ENCODE measurements at places on chromosomes 4 and X.

DNA sequence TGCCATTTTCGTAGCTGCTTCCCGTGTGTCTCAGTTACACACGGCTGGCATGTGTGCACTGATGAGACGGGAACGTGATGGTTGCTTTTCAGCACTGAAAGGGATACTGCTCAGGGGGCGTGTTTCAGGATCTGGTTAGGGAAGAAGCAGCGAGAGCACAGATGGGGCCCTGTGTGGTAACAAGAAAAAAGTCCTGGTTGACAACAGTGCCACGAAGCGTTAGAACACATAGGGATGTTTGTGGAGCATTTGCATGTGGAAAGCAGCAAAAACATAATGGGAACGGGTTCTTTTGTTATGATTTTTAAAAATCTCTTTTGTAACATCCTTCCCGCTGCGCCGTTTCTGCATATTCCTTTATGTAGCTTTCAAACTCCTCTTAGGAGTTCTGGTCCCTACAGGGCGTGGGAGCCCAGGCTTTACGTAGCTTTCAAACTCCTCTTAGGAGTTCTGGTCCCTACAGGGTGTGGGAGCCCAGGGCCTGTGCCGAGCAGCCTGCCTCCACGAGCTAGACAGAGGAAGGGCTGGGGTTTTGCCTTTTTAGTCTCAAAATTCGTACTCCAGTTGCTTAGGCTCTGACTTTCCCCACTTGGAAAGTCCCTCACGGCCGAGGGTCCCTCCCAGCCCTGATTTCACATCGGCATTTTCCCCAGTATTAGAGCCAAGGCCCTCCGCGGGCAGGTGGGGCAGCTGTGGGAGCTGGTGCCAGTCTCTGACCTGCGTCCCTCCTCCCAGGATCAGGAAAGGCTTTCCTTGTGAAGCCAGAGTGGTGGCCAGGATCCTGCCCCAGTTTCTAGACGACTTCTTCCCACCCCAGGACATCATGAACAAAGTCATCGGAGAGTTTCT, 11.0 kb upstream of the MSANTD1 start:
- no peak for DNase-seq

DNA sequence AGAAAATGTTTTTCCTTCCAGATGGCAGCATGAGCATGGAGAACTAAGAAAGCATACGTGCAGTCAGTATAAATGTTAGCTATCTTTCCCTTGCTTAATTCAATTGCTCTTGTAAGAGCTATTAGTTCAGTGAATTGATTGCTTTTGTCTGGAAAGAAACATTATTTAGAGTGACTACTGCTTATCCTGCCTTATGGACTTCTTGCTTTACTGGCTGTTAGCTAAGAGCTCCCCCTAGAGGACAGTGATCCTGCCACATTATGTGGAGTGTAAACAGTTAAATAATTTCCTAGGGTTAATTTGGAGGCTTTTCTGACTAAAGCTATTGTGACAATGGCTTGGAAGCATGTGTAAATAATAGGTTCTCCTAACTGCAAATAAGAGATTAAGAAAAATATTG, 1402.4 kb downstream of the FAM133A start:
- peak; percentile 8 for DNase-seq

DNA sequence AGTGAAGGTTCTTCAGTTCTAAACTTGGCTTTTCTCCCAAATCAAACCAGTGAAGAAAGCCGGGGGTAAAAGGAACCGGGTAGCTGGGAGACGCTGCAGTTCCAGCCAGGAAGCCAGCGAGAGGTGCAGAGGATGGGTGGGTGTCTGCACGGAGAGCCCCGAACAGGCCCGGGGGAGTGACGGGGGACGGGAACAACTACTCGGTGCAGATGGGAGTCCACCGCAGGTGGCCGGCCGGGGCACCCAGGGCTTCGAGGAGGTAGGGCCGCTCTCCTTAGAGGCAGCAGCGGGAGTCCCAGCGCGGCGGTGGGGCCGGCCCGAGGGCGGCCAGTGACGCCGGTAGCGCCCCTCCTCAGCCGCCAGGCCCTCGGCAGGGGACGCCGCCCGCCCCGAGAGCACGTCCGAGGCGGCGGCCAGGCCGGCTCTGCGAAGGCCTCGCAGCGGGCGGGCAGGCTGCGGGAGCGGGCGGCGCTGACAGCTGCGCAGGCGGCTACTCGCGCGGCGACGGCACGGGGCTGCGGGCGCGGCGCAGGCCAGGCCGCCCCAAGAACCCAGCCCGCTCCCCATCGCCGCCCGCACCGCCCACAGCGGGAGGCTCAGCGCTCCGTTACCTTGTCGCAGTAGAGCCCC, 449 bp downstream of the FBXL5 start:
- DNase-seq = peak; percentile 39

DNA sequence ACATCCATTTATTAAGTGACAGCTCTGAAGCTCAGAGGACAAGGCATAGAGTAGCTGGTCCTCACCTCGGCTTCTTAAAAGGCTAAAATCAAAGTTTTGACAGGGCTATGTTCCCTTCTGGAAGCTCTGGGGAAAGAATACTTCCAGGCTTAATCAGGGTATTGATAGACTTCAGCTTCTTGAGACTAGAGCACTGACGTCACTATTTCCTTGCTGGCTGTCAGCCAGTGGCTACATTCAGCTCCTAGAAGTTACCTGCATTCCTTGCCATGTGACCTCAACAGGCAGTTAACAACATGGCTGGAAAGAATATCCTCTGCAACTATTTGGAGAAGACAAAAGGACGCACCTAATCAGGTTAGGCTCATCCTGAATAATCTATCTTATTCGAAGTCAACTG, 1144.8 kb downstream of the ADGRL3 start:
- DNase-seq = no peak

DNA sequence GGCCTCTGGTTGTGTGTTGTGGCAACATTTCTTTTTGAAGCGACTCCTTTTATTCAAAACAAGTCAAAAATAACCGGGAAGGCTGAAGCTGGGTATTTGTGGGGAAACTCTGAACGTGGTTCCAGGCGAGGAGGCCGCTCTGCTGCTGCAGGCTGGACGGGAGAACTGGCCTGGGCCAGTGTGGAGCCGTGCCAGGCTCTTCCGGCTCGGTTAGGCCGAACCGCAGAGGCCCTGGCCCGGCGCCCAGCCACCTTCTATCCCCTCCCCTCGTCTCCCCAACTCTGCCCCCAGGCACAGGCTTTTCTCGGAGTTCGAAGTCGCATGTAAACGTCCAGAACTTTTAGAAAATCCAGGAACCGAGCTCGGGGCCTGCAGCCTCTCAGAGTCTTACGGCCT, 2.4 kb upstream of the BCOR start:
- DNase-seq = no peak

DNA sequence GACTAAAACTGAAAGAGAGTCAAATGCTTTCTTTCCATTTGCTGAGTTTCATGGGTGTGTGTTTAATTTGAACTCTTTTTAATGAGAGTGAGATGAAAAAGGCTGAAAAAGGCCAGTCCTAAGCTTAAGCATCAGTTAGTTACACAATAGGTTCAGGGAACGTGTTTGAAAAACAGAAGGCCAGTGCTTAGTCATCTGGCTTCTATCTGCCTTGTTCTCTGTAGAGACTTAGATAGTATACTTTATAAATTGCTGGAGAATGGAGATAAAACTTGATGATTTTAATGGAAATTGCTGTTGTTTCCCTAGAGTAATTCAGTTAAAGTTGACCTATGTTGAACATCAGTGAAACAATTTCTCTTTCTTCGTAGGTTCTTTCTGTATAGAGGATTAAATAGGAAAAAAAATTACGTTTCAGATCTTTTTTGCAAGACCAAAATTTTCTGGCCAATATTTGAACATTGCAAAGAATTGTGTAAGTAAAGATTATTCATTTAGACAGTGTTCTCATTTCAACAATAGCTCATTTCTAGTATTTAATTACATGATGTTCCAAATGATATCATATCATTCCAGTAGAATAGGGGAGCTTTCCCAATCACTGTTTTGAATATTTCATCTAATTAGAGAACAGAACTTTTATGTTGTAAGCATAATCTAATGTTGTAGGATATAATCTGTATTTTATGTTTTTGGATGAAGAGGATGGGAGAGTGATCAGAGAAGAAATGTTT, 1088.8 kb downstream of the ADGRL3 start:
- DNase-seq = no peak

- no peak for DNase-seq
Measured at GRCh38 chr4:52617336-52618020, 41.6 kb downstream of the USP46 start.

All from LoVo (cell line).